ENCODE measurements at places on chromosomes 6 and 20.

GRCh38 chr6:123316733-123317323 lies 319.9 kb downstream of the TRDN start:
- peak; percentile 10 for DNase-seq

DNA sequence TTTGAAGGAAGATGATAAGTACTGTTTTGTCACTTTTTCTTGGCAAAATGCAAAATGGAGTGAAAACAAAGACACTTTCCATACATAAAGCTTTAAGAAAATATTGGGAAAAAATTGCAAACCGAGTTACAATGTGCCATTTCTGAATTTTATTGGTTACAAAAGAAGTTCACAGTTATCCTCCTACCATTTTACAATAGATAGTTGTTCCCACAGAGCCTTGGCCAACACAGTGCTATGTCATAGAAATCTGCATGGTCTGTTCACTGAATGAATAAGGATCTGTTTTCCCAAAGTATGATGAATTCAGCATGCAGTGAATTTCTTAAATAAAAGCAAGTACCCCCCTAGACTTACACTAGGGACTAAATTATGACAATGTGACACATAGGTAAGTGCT lies 268.2 kb upstream of the POU3F2 start:
- DNase-seq, result no peak

DNA sequence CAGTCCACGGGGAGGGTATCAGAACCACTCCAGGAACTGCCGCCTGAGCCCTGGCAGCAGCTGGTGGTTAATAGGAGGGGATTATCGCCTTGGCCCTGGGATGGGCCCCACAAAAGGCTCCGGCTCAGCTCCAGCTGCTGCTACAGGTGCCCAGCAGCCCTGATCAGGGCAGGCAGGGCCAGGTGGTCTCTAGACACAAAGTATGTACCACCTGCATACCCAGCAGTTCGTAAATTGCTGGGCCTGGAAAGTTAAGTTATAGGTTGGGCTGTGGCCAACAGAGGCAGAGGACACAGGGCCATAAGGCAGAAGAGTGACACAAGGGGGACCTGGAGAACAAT lies 35.1 kb downstream of the RRBP1 start:
- DNase-seq, result no peak

GRCh38 chr20:49516916-49517804 lies 34.7 kb upstream of the KCNB1 start:
- DNase-seq, result no peak

- DNase-seq, result no peak
Measured at GRCh38 chr6:39068391-39068790, 19.8 kb downstream of the GLP1R start.

GRCh38 chr20:29472606-29473005 lies 1784.9 kb upstream of the DEFB115 start:
- no peak for DNase-seq

- no peak for DNase-seq
Measured at GRCh38 chr20:16824664-16825063, 76.5 kb downstream of the OTOR start.
